ENCODE measurements at places on chromosomes 3 and 15.

GRCh38 chr3:99023590-99024192 is 122.2 kb upstream of the DCBLD2 start:
- no peak for DNase-seq

DNA sequence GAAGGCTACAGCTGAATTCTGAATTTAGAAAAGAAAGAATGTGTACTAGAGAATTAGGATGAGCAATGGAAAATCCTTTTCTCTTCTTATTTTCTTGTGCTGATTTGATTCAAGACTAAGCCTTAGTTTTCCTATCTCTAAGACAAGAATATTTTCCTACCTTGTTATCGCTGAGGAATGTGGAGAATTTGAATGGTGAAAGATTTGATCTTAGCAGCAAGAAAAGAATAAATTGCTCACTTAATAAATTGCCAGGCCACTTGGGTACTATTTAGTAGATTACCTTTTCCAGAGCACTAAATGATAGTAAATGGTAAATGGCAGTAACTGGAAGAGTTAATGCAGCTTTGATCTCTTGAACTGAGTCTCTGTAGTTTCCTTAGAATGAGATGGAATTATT is 145.7 kb upstream of the MEIS2 start:
- DNase-seq = no peak

DNA sequence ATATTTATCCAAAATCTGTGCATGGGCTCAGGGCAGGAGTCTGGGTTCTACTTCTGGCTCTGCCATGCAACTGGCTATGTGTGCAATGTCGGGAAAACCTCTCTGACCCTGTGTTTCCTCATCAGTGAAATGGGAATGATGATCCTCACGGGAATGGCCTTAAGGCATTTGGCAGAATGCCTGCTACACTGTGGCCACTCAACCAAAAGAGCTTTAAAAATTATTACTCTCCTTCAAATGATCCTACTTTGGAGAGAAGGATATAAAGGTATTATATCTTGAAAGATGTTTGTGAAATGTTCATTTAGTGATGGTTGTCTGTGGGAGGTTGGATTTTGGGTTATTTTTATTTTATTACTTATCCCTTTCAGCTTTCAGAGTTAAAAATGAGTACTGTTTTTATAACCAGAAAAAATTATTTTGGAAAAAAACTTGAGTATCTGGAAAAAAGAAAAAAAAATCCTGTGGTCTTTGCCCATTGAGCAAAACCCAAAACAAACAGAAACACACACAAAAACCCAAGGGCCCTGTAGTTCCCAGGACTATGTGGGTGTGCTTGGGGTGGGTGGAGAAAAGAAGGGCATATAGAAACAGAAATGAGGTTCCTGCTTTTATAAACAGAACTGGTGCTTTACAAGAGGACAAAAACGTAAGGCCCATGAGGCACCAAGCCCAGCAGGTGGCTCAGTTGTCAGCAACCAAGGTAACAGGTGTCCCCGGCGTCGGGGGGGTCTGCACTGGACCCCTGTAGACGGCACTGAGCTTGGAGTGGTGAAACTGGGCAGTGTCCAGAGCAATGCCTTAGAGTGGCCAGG is 22.0 kb downstream of the RGMA start:
- DNase-seq = no peak

- DNase-seq = no peak
These were observed 207.5 kb downstream of the SLC9A9 start for GRCh38 chr3:143640774-143641173.

- DNase-seq = peak; percentile 62
These were observed 82.0 kb downstream of the DPPA2 start for GRCh38 chr3:109234300-109234699.

DNA sequence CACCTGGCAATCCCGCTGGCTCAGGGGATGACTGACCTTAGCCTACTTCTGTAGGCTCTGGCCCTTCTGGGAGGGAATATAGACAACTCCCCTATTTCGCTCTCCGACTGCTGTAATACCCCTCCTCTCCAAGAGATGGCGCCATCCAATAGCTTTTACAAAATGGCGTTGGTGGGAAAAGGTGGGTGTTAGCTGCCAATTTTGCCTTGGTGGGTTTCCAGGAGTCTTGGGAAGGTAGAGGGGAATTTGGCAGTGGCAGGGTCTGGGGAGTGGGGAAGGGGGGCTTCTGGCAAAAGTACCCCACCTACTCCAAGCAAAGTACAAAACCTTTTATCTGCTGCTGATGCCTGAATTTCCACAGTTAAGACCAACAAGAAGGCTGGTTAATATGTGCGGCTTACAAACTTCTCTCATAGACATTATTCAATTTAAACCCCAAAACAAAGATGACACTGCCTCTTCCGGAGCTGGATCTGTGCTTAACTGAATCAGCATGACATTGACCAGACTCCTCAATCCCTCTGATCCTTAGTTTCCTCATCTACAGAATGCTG is 62.1 kb downstream of the RASGRF1 start:
- DNase-seq = peak; percentile 75

GRCh38 chr15:88391700-88392099 is 75.5 kb downstream of the MRPL46 start:
- DNase-seq = no peak

DNA sequence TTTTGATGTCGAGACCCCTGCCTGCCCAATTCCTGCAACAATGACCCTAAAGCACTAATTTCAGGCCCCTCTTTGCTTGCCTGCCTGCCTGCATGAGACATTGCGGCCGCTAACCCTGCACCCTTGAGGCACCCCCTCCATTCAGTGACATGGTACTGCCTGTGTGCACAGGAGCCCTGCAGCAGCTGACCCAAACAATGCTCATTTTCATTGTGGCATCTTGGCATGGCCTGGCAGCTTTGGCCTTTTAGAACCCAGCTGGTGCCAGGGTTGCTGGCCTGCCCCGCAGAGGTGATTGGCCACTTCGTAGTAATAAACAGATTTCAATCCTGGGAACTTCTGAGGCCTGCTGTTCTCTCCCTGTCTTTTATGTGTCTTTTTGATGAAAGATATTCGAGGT is 33.8 kb downstream of the SLCO3A1 start:
- DNase-seq = no peak

DNA sequence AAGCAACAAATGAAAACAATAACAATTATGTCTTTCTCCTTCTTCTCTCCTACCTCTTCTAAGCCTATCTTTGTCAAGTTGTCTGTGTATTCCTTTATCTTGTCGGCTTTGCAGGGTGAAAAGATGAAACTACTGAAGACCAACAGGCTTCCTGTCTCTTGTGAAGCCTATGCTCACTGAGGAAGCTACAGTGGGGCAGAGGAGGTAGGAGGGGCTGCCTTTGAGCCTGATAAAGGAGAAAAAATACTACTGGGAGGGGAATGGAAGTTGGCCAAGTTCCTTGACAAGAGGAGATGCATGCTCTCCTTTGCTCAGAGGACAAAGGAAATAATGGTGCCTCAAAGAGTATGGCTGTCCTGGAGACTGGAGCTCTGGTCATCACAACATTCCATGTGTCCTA is 92.0 kb downstream of the IGSF11 start:
- DNase-seq = no peak

DNA sequence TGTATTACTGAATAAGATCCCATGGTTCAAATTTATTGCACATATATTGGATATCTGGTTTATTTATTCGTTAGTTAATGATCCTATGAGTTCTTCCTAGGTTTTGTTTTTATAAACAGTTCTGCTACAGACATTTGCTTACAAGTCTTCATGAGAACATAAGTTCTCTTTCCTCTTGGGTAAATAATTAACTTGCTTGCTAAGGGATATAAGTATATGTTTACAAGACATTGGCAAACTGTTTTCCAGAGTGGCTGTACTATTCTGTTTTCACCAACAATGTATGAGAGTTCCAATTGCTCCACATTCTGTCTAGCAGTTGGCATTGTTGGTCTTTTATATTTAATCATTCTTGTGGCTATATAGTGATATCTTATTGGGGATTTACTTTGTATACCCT is 341.8 kb upstream of the GBE1 start:
- no peak for DNase-seq

GRCh38 chr15:93321881-93322282 is 232.9 kb upstream of the RGMA start:
- DNase-seq = no peak

GRCh38 chr3:133573629-133574194 is at the start of gene CDV3:
TSS of gene CDV3 (plus strand) at chr3:133573686. CDS start at chr3:133574045, 359 bp downstream.
- DNase-seq = no peak

GRCh38 chr3:150739200-150739863 is 23.6 kb downstream of the SIAH2 start:
- no peak for DNase-seq

GRCh38 chr3:143775459-143775858 is 72.8 kb downstream of the SLC9A9 start:
- DNase-seq = no peak
